ENCODE measurements at places on chromosomes 1 and 21.

- no peak for DNase-seq
Measured at GRCh38 chr1:50095716-50096115, 13.0 kb upstream of the ELAVL4 start.

GRCh38 chr21:44492567-44493385 lies 37.5 kb downstream of the LRRC3 start:
- DNase-seq: no peak

GRCh38 chr1:116833718-116834117 lies 76.0 kb upstream of the PTGFRN start:
- no peak for DNase-seq

GRCh38 chr1:241499910-241500309 lies 19.6 kb downstream of the FH start:
- no peak for DNase-seq

DNA sequence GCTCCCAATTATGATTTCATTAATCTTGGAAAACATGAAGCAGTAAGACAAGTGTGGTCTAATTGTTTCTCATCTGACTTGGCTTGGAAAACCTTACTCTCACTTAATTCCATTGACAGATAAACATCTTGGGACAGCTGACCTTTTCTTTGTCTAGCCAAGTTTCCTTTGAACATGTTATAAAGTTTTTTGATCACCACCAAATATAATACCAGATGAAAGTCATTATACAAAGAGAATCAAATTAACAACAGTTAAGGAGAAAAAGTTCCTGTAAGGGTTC lies 50.2 kb downstream of the ALG14 start:
- no peak for DNase-seq

- DNase-seq: no peak
Measured at GRCh38 chr1:31581821-31582810, 5.8 kb downstream of the TINAGL1 start.

DNA sequence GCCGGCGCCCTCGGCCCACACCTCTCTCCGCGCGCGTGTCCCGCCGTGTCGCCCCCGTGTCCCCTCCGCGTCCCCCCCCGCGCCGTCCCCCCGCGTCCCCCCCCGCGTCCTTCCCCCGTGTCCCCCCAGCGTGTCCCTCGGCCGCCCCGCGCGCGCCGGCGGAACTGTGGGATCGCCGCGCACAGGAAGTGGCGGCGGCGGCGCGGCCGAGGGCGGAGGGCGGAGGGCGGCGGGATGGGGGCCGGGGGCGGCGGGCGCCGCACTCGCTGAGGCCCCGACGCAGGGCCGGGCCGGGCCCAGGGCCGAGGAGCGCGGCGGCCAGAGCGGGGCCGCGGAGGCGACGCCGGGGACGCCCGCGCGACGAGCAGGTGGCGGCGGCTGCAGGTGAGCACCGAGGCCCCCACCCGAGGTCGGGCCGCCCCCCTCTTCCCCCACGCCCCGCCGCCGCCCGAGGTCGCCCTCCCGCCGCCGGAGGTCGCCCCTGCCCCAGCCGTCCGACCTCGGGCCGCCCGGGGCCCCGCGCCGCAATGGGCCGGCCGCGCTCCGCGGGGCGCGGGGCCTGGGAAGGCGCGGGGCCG lies at the start of gene AGPAT3:
TSS of gene AGPAT3 (plus strand) at position 262 of the 578 bp plus-strand sequence. CDS start 94,459 bp downstream, outside the sequence.
- DNase-seq: no peak

- no peak for DNase-seq
Measured at GRCh38 chr1:15609631-15610030, 7.6 kb upstream of the DDI2 start.
